Bronchial epithelial cell (primary cell): ENCODE measurements at places on chromosomes 3 and 15. TPM values are rescaled to one million over a fixed set of nuclear protein-coding genes. Genes with fewer than 3 reads are reported as not detected.

The CFAP100 gene
- not detected in 2 replicates for total RNA-seq

The ETV5 gene
- 12.9 and 14.0 TPM in 2 replicates for total RNA-seq

The RMDN3 gene
- total RNA-seq, result 15.0 and 20.1 TPM in 2 replicates

The FYCO1 gene
- 7.9 and 18.1 TPM in 2 replicates for total RNA-seq

The CPB1 gene
- not detected in 2 replicates for total RNA-seq

The PARP14 gene
- 13.2 and 23.0 TPM in 2 replicates for total RNA-seq

DNA sequence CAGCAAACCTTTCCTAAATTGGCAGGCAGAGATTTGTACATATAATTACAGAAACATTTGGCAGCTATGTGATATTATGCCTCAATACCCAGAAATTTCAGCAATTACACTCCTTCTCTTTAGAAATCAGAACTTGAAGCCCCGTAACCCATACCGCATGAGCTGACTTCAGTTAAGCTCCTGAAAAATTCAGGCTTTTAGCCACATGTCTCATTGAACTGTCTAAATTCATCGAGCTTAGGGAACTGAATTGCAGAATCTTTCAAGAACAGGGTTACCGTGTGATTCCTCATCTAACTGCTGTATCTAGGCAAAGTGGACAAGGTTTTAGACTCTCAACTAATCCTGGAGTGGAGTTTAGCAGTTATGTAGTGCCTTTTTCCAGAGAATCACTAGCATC lies 333.0 kb downstream of the EPHA3 start:
- no peak for DNase-seq

The GOLGA6A gene
- total RNA-seq, result 0.13 TPM in 1 of 2 replicates, not detected in the other

- no peak for DNase-seq
Observed at GRCh38 chr3:158103081-158103886, 2.9 kb downstream of the SHOX2 start.

DNA sequence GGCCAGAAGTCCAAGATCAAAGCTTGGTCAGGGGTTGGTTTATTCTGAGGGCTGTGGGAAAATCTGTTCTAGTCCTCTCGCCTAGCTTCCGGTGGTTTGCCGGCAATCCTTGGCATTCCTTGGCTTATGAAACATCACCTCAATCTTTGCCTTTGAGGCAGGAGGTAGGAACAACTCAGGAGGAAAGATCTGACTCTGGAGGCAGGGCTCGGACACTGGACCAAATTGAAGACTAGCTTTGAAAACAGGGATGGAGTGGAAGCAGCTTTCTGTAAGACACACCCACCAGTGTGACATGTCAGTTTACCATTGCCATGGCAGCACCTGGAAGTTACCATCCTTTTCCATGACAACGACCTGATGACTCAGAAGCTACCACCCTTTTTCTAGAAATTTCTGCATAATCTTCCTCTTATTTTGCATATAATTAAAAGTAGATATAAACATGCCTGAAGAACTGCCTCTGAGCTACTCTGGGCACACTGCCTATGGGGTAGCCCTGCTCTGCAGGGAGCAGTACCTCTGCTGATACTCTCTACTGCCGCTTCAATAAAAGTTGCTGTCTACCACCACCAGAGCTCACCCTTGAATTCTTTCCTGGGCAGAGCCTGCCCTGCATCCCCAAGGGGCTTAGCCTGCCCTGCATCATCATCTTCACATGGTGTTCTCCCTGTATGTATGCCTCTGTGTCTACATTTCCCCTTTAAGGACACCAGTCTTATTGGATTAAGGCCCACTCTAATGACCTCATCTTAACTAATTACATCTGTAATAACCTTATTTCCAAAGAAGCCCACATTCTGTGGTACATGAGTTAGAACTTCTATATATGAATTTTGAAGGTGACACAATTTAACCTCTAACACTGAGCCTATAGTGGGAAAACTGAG lies 38.3 kb upstream of the TM4SF4 start:
- no peak for DNase-seq

The STRC gene
- 0.38 and 0.53 TPM in 2 replicates for total RNA-seq

GRCh38 chr3:42020684-42021307 lies 58.9 kb upstream of the ULK4 start:
- DNase-seq, result peak; percentile 92

DNA sequence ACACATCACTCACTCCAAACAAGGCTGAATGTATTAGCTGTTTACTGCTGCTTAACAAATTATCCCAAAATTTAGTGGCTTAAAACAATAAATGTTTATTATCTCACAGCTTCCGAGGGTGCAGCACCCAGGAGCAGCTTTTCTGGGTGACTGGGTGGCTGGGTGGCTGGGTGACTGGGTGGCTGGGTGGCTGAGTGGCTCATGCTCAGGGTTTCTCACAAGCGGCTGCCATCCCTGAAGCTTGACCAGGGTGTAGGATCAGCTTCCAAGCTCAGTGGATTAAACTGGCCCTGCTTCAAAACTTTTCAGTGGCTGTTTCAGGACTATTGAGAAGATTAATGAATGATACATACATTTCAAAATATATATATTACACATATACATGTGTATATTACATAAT lies 2.3 kb upstream of the CYP11A1 start:
- DNase-seq, result no peak

GRCh38 chr15:90582553-90582952 lies 52.8 kb downstream of the CRTC3 start:
- DNase-seq, result no peak

DNA sequence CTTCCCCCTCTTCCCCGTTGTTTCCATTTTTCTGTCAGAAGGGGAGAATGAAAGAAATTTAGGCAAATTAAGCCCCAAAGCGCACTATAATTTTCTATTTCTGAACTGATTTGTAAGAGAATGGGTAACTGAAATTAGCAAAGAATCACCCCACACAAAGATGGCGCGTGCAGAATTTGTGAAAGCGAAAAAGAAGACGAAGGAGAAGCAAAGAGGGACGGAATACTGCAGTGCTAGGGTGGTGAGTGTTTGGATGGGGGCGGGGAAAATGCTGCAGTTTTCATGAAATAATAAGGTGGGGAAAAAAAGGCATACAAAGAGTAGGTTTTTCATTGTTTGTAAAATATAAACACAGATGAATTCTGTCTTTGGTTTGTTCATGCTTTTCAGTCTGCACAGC lies 4.6 kb upstream of the CTNNB1 start:
- DNase-seq, result no peak

GRCh38 chr15:76840830-76841460 lies 64.2 kb downstream of the SCAPER start:
- peak; percentile 42 for DNase-seq

The FANCD2OS gene
- total RNA-seq, result not detected in 2 replicates

- DNase-seq, result peak; percentile 17
Observed at GRCh38 chr3:28799084-28799483, 450.5 kb upstream of the AZI2 start.

DNA sequence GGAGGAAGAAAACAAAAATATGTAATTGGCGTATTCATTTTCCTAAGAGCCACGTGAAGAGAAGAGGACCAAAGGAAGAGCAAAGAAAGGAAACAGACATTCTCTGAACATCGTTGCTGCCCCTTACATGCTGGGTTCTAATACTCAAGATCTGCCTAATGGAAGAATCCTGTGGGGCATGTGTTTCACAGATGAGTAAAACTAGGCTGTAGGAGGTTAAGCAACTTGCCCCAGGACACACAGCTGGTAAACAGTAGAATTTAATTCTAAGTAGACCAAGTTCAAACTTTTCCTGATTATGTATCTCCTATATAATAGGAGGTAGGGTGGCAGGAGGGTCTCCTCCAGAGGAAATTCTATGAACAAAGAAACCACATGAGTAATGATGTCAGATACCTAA lies 106.1 kb upstream of the TNFAIP8L3 start:
- DNase-seq, result no peak

GRCh38 chr15:41812820-41813375 lies 15.0 kb upstream of the JMJD7 start:
- DNase-seq, result no peak

The CACNA2D2 gene
- not detected in 2 replicates for total RNA-seq

The PLA2G4B gene
- 8.2 and 42.6 TPM in 2 replicates for total RNA-seq

- peak; percentile 80 for DNase-seq
Observed at GRCh38 chr3:136990826-136991225, 33.0 kb downstream of the IL20RB start.

- no peak for DNase-seq
Observed at GRCh38 chr3:128488991-128489673, 3.9 kb downstream of the GATA2 start.

GRCh38 chr15:85504749-85505676 lies 124.6 kb downstream of the AKAP13 start:
- DNase-seq, result peak; percentile 61

The TM6SF1 gene
- 2.6 and 3.1 TPM in 2 replicates for total RNA-seq

DNA sequence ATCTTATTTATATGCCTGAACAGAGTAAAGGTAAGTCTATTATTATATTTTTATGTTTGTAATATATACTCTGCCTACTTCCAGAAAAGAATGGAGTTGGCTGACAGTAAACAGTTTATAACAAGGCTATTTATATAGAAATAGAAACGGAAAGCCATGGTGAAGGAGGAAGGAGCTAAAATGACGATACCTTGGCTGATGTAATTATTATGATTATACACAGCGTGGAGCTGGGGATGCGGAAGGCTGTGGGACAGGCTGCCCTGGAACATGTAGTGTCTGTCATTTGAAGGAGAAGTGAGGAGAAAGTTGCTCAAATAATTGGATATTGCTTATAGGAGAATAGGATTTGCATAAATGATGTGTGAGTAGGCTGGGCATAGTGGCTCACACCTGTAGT lies 37.8 kb downstream of the CEMIP start:
- no peak for DNase-seq

- peak; percentile 76 for DNase-seq
Observed at GRCh38 chr15:100073982-100074381, 267.8 kb downstream of the ADAMTS17 start.

DNA sequence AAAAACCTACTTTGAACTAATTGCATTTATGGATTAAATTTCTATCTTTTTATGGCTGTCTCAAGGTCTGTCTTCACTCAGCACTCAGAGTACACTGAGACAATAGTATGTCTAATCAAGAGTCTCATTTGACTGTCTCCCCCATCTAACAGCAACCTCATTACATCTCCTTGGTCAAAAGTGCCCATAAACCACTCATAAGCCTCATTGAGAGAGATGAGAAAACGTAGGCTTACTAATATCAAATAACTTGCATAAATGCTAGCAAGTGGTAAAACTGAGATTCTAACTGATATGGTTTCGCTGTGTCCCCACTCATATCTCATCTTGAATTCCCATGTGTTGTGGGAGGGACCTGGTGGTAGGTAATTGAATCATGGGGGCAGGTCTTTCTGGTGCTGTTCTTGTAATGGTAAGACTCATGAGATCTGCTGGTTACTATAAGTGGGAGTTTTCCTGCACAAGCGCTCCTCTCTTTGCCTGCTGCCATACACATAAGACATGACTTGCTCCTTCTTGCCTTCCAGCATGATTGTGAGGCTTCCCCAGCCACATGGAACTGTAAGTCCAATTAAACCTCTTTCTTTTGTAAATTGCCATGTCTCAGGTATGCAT lies 113.9 kb downstream of the TFDP2 start:
- no peak for DNase-seq

- no peak for DNase-seq
Observed at GRCh38 chr3:182711261-182711683, 82.0 kb upstream of the ATP11B start.

The C3orf22 gene
- total RNA-seq, result not detected in 2 replicates
